ENCODE measurements at places on chromosomes 11 and 22.

DNA sequence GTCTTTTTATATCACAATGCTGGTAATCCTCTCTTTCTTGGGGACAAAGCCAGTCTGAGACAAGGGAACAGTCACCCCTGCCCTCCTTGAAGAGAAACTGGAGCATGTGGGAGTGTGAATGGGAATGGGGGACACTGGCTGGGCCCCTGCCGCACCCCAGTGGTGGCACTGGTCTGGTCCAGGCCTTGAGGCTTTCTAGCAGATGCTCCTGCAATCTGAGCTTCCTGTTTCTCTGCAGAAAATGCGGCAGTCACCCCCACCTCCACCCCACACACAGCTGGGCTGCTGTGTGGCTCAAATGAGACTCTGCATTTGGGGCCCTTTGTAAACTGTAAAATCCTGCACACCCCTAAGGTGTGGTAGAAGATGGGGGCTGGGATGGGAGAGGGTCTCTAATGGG, 6.6 kb upstream of the MARK2 start:
- DNase-seq: no peak

GRCh38 chr11:24093375-24093774, 403.5 kb upstream of the LUZP2 start:
- DNase-seq: no peak

DNA sequence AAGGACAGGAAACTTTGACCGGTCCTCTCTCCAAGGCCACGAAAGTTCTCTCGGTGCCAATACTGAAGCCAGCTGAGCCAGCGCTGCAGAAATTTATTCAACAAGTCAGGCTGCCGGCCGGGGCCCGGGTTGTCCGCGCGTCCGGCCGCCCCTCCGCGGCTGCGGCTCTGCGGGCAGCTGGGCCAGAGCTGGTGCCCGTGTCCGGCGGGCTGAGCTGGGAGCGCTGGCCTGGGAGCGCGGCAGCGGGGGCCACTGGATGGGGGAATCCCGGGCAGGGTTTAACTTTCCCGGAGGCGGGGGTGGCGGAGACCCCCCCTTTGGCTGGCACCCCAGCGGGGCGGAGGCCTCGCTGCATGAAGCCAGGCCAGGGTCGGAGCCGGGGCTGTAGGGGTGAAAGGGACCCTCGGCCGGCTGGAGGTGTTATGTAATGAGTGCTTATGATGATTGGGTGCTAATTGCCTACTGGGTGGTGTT, 12.3 kb upstream of the CACNA1I start:
- DNase-seq: no peak

- DNase-seq: no peak
These were observed 6.7 kb downstream of the SLC5A12 start for GRCh38 chr11:26715133-26715532.

DNA sequence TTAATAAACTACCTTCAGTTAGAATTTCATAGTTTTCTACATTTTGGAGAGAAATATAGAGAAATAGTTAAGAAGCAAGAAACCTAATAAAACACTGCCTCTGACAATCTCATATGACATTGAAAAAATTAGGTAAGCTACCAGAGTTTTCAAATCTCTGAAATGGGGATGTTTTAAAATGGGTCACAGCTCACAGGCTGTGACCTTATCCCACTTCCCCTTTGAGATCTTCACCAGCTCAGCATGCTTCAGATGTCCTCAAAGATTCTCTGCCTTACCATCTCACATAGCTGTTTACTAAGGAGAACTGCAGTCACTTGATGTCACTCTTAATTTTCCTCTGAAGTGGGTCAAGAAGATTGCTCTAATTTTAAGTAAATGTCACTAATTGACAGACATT, 717.8 kb downstream of the JRKL start:
- no peak for DNase-seq

- DNase-seq: no peak
These were observed 10.5 kb downstream of the CTSC start for GRCh38 chr11:88327061-88327460.

GRCh38 chr11:15770798-15771414, 585.4 kb downstream of the SOX6 start:
- peak; percentile 32 for DNase-seq

- DNase-seq: peak; percentile 41
These were observed 31.7 kb downstream of the FAM181B start for GRCh38 chr11:82701847-82702520.

DNA sequence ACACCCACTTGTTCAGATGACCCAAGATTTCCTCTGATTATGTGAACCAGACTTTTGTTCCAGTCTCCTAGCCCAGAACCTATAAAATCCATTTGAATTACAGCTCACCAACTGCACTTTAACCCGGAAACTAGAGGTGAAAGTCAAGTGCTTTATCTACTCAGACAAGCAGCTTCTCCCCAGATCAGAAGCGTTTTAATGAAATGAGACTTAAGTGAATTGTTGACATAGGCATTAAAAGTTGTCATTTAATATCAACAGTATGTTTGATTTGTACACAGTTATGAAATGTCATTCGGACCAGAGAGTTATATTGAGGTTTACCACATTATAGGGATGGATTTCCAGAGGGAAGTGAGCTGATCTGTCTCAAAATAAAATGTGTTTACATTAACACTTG, 52.0 kb downstream of the CADM1 start:
- DNase-seq: no peak

- no peak for DNase-seq
These were observed 228.2 kb upstream of the ZC3H12C start for GRCh38 chr11:109864834-109865547.

DNA sequence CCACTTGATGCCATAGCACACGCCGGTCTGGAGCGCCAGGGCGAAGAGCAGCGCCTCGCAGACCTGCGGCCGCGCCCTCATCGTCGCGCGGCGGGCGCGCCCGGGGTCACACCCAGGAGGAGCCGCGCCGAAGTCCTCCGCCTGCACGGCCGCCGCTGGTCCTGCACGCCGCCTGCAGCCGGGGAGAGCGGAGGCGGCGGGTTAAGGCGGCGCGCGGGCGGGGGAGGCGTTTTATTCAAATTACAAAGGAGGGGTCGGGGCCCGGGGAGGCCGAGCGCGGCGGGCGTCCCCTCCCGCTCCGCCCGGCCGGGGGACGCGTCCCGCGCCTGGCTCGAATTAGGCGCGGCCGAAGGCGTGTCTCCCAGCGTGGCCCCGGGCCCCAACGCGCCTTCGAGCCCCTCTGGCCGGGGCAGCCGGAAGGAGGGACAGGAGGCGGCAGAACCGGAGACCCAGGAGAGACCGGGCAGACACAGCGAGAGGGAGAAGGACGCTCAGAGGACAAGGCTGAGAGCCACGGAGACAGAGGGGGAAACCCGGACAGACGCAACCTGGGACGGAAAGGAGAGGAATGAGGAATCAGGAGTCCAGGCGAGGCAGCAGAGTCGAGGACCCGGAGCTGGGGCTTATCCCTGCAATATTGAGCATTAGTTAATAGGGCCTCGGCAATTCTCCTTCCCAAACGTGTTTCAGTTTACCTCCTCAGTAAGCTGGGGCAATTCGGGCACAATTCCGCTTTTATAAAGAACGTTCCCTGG, at the start of gene WNT11:
WNT11 (minus strand) TSS at position 176 of the 755 bp plus-strand sequence; CDS start at position 81, 95 bp downstream.
- DNase-seq: no peak

DNA sequence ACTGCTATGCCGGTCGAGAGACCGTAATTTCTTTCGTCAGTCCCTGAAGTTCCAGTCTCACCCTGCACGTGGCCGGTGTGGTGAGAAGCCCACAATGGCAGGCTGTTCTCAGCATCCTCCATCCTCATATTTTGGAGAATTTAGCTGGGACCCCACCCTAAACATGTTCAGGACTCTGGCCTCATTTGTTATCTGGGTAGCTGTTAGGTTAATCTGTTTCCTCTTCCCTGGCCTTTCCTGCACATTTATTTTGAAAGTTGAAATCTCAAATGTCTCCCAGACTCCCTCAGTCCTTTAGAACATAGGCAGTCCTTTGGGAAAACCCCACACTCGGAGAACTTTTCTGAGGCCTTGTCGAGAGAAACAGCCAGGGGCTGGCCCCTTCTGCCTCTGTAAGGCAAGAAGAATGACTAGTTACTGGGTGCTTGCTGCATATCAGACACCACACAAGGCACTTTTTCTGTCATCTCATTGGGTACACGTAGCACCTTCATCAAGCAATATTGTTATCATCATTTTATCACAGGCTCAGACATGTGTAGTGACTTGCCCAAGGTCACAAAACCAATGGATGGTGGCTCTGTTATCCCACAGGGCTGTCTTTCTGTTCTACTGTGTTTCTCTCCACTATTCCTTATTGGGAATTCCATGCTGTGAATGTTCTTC, 109.3 kb upstream of the CRYBB3 start:
- no peak for DNase-seq

DNA sequence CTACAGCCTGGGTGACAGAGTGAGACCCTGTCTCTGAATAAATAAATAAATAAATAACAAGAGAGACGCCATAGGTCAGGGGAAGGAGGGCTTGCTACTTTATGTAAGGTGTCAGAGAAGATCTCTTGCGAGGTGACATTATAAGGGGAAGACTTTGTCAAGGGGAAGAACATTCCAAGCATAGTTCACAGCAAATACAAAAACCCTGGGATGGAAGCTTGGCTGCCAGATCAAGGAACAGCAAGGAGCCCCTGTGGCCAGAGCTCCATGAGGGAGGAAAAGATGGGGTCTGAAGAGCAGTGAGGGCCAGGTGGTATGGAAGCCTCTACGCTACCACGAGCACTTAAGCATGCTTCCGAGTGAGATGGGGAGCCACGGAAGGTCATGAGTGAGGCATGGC, 62.3 kb downstream of the AHNAK start:
- DNase-seq: no peak

DNA sequence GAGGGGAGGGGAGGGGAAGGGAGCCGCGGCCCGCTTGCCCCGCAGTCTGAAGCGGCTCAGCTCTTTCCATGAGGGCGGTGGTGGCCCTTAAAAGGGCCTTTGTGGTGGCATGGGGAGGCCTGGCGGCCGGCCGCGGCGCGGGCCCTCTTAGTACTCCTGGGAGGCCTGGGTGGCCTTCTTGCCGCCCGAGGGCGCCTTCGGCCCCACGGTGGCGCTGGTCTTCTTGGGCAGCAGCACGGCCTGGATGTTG, 6.9 kb downstream of the DPAGT1 start:
- DNase-seq: peak; percentile 78

DNA sequence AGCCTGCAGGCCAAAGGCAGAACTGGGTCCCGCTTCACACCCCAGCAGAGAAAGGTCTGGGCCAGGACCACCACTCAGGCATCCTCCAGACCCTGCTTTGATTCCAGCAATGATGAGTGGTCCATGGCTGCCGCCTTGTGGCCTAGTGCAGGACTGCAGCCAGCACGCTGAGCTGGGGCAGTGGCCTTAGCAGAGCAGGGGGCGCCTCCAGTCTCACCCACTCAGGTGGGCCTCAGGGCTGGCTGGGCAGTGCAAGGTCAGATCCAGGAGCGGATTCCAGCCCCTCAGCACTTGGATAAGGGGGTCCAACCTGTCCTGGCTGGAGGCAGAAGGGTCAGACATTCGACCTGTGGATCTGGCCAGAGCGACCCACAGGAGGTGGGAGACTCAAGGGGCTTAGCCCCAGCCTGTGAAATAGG, 9.6 kb upstream of the PDE2A start:
- DNase-seq: peak; percentile 68

- DNase-seq: no peak
These were observed 71.6 kb upstream of the AKIP1 start for GRCh38 chr11:8839306-8839956.

DNA sequence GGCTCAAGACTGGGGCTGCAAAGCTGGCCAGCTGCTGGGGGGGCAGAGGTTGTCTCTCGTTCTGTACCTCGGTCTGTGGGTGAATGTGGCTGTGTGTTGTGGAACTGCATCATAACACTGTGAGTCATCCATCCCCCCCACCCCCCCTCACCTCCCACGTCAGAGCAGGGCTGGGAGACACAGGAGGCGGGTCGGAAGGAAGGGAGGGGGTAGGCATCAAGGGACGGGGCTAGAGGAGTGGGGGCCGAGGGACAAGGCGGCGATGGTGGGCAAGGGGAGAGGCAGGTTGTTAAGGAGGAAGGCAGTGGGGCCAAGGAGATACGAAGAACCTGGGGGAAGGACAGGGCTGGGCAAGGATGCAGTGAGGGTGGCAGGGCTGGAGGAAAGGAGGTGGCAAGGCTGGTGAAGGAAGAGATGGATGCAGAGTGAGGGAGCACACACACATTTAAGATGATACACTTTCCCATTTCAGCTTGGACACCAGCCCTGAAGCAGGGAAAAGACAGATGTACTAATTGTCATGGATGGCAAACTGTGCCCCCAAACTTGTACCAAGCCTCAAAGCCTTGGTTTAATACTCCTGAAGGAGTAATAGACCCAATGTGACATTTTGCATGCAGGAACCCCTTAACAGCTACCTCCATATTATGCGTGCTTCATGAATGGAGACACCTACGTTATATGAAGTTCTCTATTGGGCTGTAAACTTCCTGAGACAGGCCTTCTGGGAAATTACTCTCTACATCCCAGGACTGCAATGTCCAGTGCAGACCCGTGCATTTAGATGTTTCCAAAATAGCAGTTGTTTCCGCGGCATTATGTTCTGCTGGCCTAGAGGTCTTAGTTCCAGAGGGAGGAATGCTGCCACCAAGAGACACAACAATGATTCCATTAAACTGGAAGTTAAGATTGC, at the start of gene YPEL4:
YPEL4 (minus strand) TSS at position 87 of the 913 bp plus-strand sequence. CDS start 2,805 bp downstream, outside the sequence.
- DNase-seq: peak; percentile 58

DNA sequence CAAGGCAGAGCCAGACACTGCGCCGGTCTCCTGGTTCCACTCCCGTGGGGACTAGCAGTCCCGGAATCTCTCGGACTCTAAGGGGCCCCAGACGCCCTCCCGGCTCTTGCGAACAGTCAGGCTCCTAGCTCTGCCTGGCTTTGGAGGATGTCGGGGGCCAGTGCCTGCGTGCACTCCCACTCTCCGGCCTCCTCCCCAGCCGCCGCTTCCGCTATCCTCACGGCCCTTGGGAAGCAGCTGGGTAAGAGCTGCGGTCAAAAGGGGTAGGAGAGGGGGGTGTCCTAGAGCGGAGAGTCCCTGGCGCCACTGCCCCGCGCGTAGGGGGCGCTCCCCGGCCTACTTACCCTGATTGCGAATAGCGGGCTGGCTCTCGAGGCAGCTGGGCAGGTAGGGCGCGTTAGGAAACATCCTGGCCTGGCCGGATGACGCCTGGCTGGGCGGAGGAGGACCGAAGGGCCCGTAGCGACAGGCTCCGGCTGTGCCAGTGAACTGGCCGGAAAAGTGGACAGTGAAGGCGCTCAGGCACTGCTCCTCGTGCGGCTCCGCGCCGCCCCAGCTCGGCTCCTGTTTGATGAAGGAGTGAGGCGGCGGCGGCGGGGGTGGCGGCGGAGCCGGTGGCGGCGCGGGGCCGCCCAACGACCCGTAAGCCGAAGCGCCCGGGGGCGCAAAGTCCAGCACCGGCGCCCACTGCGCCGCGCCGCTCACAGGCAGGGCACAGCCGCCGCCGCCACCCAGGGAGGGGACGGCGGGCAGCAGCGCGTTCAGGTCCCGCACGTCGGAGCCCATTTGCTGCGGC, 785 bp downstream of the WT1 start:
- no peak for DNase-seq

GRCh38 chr11:133819114-133819513, 26.2 kb downstream of the SPATA19 start:
- no peak for DNase-seq

GRCh38 chr11:115275045-115275444, 229.2 kb downstream of the CADM1 start:
- no peak for DNase-seq

- DNase-seq: no peak
These were observed 520.8 kb upstream of the KIRREL3 start for GRCh38 chr11:127521413-127521812.

- DNase-seq: no peak
These were observed 24.6 kb downstream of the OR10A6 start for GRCh38 chr11:7906481-7906880.

- DNase-seq: no peak
These were observed 109.2 kb upstream of the DRD2 start for GRCh38 chr11:113584371-113584770.

GRCh38 chr11:69640260-69640994, 529 bp upstream of the CCND1 start:
- no peak for DNase-seq

Measured in activated CD4-positive, alpha-beta T cell treated with anti-CD3 and anti-CD28 coated beads, Interleukin-10, Interleukin-2, amounts not matched to agents 100 ng/mL and 50 ng/mL, durations not matched to agents 16 hours and 8 hours (primary cell).